ENCODE measurements at places on chromosomes 7 and 10. TPM values are rescaled to one million over a fixed set of nuclear protein-coding genes. Genes with fewer than 3 reads are reported as not detected.

Gene AGAP9
- 7.1 TPM for total RNA-seq

Gene CPXM2
- total RNA-seq: 1.9 TPM

Gene EIF4EBP2
- total RNA-seq: 27.9 TPM

Gene MGAM2
- not detected for total RNA-seq

Gene FRAT2
- 6.3 TPM for total RNA-seq

Gene HOGA1
- 10.8 TPM for total RNA-seq

DNA sequence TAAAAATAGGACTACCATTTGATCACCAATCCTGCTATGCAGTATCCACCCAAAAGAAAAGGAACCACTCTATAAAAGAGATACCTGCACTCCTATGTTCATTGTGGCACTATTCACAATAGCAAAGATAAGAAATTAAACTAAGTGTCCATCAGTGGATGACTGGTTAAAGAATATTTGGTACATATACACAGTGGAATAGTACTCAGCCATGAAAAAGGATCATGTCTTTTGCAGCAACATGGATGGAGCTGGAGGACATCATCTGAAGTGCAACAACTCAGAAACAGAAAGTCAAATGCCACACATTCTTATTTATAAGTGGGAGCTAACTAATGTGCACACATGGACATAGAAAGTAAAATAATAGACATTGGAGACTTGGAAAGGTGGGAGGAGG is 116.4 kb downstream of the PFKFB3 start:
- DNase-seq: no peak

DNA sequence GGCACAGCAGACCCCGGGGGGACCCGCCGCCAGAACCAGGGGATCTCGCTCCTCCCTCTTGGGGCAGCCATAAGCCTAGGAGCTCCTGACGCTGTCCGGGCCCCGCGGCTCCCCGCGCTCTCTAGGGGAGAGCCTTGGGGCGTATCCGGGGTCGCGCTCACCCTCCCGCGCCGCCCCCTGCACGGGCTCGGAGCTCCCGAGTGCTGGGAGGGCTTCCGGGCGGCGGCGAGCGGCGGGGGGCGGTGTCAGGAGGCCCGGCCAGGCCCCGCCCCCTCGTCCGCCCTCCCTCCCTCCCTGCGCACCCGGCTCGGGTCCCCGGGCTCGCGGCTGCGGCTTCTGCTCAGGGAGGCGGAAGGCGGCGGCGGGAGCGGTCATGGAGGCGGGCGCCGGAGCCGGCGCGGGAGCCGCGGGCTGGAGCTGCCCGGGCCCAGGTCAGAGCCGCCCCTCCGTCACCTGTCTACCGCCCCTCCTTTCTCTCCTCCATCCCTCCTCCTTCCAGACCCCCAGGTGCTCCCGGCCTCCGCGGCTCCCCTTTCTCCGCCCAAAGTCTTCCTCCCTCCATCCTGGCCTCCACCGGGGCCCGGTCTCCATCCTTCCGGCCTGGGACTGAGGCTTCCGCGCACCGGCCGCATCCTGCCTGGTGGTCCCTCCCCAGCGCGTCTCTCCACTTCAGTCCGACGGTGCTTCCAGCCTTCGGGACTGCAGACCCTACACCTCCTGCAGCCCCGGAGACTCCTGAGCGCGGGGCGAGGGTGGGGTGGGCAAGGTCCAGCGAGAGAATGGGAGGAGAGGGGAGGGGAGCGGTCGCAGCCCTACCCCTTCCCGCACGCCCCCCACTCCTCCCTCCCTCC is at the start of gene CCDC136:
TSS of gene CCDC136 (plus strand) at position 848 of the 851 bp plus-strand sequence. CDS start 444 bp downstream, outside the sequence.
- DNase-seq: no peak

DNA sequence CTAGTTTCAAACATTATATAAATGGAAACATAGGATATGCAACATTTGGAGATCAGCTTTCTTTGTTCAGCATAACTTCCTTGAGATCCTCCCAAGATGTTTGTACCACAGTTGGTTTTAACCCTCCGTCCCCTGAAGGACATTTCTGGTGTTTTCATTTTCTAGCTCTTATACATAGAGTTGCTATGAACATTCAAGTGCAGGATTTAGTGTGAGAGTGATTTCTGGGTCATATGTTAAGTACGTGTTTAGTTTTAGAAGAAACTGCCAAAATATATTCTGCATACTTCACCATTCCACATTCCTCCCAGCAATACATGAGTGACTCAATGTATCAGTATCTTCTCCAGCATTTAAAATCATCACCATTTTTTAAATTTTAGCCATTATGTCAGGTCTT is 588.7 kb upstream of the PFKP start:
- no peak for DNase-seq

GRCh38 chr10:1255600-1256431 is 199.6 kb downstream of the WDR37 start:
- DNase-seq: no peak

DNA sequence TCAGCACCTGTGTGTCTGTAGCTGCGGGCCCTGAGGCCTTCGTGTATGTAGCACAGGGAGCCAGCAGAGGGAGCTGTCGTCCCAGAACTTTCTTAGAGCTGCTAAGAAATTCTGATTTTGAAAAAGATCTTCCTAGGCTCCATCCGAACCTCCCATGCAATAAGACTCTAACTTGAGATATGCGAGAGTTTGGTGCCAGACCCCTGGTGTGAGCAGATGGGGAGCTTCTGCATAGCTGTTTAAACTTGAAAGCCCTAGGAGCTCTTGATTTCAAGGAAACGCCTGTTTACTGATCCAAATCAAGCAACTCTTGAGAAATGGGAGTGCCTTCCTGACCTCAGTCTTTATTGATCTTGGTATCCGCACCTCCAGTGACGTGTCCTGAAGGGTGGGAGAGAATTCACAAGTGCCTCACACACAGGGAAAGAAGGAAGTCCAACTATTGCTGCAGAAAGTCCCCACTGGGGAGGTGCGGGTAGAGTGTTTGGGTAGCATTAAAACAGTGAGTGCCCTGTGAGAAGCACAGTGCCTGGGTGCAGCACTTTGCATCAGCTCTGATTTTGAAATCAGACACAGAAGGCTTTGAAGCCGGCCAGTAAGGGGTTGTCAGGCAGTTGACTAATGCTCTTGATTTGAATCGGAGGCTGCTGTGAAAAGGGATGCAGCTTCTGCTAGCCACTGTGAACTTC is 66.4 kb upstream of the STRIP2 start:
- peak; percentile 59 for DNase-seq

DNA sequence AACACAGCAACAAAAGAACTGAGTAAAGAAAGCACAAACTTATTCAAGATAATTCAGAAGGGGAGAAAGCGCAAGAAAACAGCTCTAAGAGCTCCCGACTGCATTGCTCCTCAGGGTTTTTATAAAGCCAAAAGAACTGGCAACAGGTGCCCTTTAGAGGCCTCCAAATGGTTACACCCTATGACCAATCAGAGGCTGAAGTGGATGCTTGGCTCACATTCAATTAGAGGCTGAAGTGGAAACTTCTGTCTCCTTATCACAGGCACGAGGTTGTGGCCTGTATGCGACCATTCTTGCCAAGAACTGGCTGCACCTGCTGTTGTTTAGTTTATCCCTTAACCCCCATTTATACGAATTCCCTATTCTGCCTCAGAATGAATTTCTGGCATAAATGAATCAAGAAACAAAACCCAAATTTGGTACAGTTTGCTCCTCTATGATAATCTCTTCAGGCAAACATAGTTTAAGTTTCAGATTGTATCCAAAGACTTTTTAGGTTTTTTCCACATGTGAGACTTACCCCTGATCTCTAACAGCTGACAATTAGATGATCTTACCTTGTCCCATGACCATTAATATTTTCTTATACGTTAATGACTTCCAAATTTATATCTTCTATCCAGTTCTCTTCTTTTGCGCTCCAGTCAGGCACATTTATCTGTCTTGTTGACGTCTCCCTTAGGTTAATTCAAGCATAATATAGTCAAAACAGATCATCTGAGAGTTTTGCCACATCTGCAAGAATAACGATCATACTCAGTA is 504.8 kb downstream of the NXPH1 start:
- DNase-seq: no peak

DNA sequence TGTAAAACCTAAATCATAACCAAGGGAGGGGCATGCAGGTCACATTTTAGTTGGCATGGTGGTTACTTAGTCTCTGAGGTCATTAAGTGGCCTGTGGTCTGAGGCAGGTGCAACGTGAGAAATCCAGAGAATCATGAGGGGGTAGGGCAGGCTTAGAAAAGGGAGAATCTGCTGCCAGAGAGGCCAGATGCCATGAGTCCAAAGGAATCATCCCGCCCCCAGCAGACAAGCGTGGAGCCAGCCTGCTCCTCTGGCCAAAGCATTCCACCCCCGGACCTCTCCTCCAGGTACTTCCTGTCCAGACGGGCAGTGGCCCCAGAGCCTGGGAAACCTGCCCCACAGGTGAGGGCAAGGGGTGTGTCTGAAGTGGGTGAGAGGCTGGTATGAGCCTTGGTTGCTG is 196.4 kb upstream of the ZNF32 start:
- DNase-seq: no peak

GRCh38 chr7:72028267-72028666 is 383.9 kb downstream of the CALN1 start:
- DNase-seq: no peak

DNA sequence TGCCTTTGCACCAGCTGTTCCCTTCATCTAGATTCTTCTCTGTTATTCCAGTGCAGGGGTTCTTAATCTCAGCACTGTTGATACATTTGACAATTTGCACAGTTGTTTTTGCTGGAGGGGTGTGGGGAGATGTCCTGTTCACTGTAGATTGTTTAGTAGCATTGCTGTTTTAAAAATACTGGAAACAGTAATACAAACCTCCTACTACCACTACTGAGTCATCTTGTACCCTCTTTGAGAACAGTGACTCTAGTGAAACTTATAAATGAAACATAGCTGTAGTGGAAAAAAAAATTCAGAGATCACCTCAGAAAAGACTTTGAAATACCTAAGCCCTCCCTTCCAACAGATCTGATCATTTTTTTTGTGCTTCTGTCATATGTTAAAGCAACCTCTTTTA is 154.8 kb upstream of the TMEM196 start:
- no peak for DNase-seq

DNA sequence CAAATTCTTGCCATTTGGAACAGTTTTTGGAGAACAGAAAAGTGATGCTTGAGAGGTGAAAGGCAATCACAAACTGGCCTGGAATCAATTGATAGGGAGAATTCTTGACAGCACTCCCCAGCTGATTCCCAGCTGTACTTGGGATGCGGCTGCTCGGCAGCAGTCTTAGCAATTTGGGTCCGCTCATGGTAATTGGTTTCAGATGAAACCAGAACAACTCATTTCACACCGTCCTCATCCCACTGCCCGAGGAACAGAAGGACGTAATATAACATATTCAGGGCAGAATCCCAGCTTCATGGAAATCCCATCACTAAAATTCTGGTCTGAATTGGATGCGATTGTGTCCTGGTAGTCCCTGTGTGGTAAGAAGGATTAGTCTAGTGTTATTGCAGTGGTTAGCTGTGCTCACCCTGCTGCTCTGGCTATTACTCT is 223.3 kb upstream of the FERD3L start:
- no peak for DNase-seq

GRCh38 chr7:132141109-132141508 is 435.2 kb downstream of the PLXNA4 start:
- no peak for DNase-seq

GRCh38 chr10:6045314-6045848 is 16.8 kb downstream of the IL2RA start:
- DNase-seq: no peak
